COR-L47 (cell line): ENCODE measurements at places on chromosomes 7 and 10.

DNA sequence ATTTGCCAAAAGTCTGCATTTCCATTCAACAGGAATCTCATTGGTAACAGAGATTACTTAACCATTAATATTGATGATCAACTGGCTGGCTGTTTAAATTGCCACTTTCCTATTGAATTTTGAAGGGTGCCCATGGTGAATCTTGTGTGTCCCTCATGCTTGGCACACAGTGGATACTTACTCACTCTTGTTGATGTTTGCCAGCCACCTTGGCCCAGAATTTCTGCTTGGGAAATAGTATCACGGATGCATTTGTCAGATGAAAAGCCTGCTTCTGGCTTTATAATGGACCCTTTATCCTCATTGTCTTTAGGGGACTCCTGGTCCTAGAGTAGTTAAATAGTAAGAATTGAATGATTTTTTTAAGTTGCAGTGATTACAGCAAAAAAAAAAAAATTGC is 52.0 kb downstream of the MMRN2 start:
- no peak for DNase-seq

- no peak for DNase-seq
These were observed 652.8 kb upstream of the CELF2 start for GRCh38 chr10:10364902-10365301.

- DNase-seq = no peak
These were observed 13.6 kb downstream of the ANXA11 start for GRCh38 chr10:80191589-80192270.

GRCh38 chr7:144516729-144517525 is 113.4 kb upstream of the NOBOX start:
- no peak for DNase-seq

GRCh38 chr7:100563809-100564400 is 9.8 kb downstream of the SAP25 start:
- peak; percentile 41 for DNase-seq

GRCh38 chr10:112622786-112623185 is 175.8 kb downstream of the VTI1A start:
- no peak for DNase-seq

GRCh38 chr7:2191016-2191415 is 41.7 kb downstream of the MAD1L1 start:
- DNase-seq = no peak

- DNase-seq = no peak
These were observed 56.7 kb upstream of the COL13A1 start for GRCh38 chr10:69744971-69745370.

- DNase-seq = no peak
These were observed 13.4 kb upstream of the ERCC6 start for GRCh38 chr10:49552277-49552676.

GRCh38 chr7:134364619-134365037 is 47.9 kb upstream of the SLC35B4 start:
- DNase-seq = no peak

GRCh38 chr10:17028798-17029197 is 100.8 kb downstream of the CUBN start:
- DNase-seq = no peak

DNA sequence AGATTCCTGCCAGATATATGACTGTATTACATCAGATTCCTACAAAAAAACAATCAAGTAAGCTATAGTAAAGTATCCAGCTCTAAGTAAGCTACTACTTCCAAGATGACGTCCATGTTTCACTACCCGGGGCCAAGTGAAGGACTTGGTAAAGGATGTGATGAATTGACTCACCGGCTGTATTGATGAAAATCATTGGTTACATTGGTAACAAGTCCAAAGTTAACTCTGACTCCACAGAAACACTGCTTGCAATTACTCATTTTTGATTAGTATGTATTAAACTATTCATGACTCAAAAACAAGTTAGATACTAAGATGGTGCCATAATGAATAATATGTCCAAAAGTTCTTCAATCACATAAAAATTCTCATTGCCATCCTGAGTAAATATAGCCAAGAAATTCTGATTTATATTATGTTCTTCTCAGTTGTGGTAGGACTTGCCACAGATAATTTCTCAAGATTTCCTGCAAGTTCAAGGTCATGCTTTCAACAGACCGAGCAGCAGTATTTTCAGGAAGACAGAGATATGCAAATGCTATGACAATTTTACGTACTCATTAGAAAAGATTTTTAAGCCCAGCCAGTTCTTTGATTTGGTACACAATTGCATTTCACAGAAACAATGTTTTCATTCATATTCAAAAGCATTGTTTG is 12.6 kb upstream of the DNAJC1 start:
- no peak for DNase-seq

DNA sequence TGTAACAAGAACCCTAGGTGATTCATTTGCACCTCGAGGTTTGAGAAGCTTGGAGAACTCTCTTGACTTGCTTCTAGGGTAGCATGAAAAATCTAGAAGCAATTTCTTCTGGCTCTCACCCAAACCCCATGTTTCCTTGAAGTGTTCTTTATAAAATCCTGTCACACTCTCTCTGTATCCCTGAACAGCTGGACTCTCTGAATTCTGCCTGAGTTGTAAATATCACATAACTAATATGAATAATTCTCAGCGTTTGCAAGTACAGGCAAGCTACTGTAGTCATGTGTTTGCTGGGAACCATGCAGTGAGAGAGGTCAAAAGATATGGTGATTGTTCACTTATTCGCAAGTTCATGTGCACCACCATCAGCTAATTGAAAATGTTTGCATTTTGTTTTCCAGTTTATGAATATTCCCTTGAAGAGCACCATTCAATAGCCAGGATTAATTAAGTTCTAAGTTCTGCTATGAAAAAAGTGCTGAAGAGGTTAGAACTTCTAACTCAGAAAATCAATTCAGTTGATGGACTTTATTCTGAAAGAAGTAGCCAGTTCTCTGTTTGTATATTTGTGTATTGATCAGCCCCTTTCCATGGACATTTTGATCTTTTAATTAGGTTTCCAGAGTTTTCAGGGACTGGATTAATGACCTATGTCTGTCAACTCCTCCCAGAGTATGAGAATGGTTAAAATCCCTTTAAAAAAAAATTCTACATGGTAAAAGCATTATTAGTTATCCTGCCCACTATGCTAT is 243.0 kb downstream of the PLXDC2 start:
- DNase-seq = no peak

DNA sequence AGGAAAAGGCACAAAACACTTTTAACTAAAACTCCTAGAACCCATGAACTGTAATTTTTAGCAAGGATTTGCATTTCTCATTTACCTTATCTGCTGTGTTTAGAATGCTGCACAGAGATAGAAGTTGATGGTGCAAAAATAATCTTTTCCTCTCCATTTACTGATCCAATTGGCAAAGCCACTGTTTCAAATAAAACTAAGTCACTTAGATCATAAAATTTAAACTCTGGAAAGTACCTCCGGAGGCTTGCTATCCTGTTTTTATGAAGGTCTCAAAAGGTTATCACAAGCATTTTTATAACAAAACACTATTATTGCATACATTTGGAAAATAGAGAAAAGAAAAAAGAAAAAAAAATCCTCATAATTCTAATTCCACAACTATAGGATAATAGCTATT is 7.6 kb downstream of the CPA2 start:
- no peak for DNase-seq

DNA sequence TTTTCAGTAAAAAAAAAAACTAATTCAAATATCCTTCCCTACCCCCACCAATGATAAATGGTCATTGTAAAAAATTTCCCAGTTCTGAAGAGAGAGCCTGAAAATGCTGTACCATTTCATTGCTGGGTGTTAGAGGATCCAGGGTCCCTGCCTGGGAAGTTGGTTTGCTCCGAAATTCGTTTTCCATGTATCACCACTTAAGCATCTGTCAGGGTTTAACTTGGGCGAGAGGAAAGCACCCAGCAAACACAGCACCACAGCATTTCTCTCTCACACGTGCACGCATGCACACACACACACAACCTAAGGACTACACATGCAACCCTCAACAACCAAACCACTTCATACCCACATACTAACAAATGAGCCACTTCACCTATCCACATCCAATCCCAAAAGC is 42.1 kb upstream of the EMX2 start:
- DNase-seq = no peak

- DNase-seq = no peak
These were observed 142.8 kb downstream of the GLCCI1 start for GRCh38 chr7:8111282-8111960.

- no peak for DNase-seq
These were observed 112.2 kb downstream of the OAT start for GRCh38 chr10:124306520-124306919.

DNA sequence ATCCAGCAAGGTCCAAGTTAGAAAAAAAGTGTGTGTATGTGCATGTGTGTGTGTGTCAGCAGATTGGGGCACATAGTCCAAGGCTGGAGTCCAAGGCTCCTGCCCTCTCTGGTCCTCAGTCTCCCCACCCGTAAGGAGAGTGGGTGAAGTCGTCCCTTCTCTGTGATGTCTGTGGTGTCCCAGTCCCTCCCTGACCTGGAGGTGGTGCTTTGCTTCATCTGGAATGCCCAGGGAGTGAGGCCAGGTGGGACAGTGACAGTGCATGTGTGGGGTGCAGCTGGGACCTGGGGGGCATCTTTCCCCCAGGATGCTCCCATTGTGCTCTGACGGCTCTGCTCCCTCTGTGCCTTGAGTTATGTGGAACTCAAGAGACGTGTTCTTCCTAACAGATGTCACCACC is 18.0 kb downstream of the AQP1 start:
- no peak for DNase-seq

- peak; percentile 9 for DNase-seq
These were observed 3.5 kb downstream of the DENND11 start for GRCh38 chr7:141698247-141699015.

DNA sequence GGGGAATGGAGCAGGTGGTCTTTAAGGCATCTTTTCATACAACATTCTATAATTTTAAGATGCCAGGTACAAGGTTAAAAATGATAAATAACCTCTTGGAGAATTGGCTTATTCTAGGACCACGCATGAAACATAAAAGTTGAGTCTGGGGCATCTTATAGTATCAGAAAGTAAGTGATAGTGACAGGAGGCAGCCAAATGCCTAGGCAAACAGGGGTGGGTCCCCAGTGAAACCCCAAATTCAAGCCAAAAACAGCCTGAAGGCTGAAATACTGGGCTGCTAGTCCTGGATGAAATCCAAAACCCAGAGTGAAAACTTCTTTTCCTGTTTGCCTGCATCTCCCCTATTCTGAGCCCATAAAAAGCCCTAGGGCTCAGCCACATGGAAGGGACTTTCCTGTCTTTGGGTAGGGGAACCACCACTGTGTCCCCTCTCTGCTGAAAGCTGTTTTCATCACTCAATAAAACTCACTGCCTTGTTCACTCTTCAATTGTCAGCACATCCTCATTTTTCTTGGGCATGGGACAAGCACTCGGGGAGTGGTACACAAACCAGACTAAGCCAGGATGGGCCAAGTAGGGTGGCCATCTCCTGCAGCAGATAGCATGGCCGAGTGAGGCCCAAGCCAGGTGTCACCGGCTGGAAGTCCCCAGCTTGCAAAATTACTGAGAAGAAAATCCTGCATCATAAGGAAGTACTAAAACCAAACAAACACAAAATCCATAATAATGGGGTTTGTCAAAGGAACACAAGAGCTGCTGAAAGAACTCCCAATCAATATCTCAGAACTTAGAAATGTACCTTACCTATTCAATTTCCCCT is 241.6 kb upstream of the GALNT17 start:
- no peak for DNase-seq

GRCh38 chr7:1914321-1914720 is 244.2 kb downstream of the ELFN1 start:
- no peak for DNase-seq

GRCh38 chr10:59684006-59684405 is 25.6 kb downstream of the SLC16A9 start:
- no peak for DNase-seq

GRCh38 chr10:78547905-78548304 is 514.2 kb downstream of the RPS24 start:
- DNase-seq = no peak

DNA sequence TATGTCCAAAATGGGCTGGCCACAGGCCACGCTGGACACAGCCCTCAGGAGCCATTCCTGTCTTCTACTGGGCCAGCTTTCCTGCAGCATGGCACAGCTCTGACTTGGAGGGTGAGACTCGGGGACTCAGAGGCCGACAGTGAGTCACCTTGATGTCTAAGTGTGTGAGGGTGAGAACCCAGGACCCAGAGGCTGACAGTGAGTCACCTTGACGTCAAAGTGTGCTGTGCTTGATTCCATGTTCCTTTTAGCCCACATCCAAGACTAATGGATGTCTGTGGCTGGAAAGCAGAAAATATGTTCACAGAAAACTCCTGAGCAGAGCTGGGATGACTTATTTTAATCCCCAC is 6.0 kb upstream of the FAM170B start:
- no peak for DNase-seq

GRCh38 chr7:70063371-70063770 is 465.1 kb downstream of the AUTS2 start:
- no peak for DNase-seq

DNA sequence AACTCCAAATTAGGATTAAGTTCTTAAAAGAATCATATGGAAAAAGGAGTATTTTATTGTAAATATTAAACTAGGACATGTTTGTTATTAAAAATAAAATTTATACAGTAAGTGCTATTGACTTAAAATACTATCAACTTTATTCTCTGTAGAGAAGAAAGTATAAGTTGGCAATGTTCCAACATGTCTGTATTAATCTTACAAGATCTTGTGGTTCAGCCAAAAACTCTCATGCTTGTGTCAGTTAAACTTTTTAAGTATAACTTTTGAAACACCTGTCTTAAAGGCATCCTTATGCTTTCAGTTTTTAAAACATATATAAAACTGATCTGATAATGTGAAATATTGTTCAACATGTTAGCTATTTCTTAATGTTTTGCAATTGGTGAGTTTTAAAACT is 160.7 kb downstream of the ZEB1 start:
- DNase-seq = no peak

GRCh38 chr7:82131215-82131614 is 312.4 kb downstream of the CACNA2D1 start:
- no peak for DNase-seq

- DNase-seq = no peak
These were observed 51.0 kb downstream of the UNC5B start for GRCh38 chr10:71263376-71263775.
